ENCODE measurements at places on chromosomes 5 and 9. TPM values are rescaled to one million over a fixed set of nuclear protein-coding genes. Genes with fewer than 3 reads are reported as not detected.

The ENTPD8 gene
- total RNA-seq, result 0.10 TPM

The TAS2R1 gene
- total RNA-seq, result not detected

The CPLANE1 gene
- 21.6 TPM for total RNA-seq

The PLPP7 gene
- 3.3 TPM for total RNA-seq

Measured in glomerular endothelial cell (primary cell).